ENCODE measurements at places on chromosomes 3 and 15.

DNA sequence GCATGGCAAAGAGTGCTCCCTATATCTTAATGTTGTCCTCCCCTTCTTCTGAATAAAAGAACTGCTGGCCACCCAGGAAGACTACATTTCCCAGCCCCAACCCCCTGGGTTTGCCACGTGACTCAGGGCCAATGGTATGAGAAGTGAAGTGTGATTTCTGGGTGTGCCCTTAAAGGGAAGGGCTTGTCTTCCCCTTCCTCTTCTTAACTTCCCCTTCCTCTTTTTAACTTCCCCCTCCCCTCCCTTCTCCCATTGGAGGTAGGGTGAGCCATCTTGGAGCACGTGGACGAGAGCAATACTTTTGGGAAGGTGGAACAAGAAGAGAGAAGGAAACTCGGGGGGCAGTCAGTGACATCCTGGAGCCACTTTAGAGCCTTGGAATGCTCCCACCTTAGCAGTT, 6.8 kb upstream of the KBTBD12 start:
- DNase-seq, result no peak

GRCh38 chr3:104906001-104906639, 460.6 kb upstream of the ALCAM start:
- DNase-seq, result no peak

DNA sequence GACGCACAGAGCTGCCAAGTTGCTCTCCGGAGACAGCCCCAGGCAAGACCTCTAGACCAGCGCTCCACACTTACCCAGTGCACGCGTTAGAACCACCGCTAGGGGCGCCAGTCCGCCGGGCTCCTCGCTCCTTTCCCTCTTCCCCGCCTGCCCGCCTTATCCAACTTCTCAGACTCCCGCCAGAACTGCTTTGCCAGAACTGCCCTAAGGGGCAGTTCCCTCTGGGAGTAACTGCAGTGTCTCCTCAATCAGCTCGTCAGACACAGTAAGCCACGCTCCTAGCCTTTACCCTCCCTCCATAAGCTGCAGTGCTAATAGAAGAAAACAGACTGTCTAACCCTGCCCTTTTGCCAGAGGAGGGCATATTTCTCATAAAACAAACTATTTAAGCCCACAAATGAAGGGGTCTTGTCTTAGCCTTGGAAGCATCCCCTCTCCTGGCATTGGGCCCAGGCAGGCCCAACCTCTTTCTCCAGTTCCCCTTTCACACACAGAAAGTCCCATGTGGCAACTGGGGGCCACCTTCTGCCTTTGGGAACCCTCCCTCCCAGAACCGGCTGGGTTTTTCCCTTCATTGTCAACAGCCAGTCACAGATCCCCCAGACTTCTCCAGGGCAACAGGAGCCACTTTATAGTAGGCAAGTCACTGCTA, 3.7 kb downstream of the BMF start:
- peak; percentile 35 for DNase-seq

DNA sequence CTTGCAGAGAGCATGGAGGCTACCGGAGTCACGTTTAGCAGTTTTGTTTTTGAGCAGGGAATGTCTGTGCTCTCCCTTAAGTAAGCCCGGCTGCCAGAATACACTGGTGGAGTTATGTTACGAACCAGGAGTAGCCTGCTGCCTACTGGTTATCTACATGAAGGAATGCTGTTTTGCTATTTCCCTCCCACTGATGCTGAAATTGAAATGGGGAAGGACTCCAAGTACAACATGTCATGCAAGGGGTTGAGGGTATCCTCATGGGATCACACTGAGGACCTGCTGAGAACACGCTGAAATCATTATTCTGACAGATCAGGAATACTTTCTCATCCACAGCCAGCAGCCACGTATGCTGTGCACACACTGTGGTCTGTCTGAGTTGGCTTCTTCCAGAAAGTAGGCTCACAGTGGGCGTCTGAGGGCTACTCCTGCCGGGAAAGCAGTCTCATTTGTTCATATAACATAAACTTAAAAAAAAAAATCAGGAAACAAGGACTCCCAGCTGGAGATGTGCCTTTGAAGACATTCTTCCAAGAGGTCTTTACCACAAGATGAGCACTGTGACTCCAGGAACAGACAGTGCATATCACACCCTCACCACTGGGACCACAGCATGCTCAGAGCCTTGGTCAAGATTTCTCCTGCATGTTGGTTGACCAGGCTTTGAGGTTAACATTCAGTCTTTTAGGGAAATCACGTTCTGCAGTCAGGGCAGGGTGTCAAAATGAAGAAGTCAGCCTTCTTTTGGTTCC, 300.4 kb upstream of the RASGRP1 start:
- DNase-seq, result no peak

- no peak for DNase-seq
Observed at GRCh38 chr15:67240235-67241131, 14.0 kb downstream of the AAGAB start.

GRCh38 chr3:94935738-94936580, 873.1 kb downstream of the NSUN3 start:
- DNase-seq, result no peak

DNA sequence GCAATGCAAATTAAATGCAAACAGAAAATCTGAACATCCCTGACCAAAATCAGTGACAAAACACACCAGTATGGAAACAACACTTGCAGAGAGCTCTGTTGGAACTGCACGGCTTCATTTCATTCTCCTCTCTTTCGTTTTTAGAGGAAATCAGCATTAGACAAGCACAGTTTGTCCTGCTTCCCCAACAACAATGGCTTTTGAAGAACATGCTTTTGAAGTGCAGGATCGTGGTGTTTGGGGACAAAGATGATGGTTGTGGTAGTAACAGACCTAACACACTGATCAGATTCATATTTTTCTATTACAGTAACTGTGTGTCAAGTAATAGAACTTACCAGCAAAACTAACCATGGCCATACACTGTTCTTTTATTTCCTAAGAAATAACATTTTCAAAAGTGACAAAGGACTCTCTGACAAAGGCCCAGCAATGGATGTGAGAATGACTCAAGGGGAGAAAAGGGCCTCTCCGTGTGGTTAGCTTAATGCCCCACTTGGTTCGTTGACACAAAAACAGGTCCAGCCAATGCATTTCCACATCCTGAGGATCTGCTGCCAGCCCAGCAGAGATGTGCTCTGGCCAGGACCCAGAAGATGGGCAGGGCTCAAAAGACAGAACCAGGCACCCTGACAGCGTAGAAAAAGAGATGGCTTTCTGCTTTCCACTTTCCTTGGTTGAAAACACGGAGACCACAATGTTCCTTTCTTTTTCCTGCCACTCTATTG, 84.1 kb downstream of the CCNL1 start:
- DNase-seq, result no peak

GRCh38 chr3:44762170-44762677, 630 bp downstream of the KIF15 start:
- DNase-seq, result no peak

- no peak for DNase-seq
Observed at GRCh38 chr3:64209866-64210621, 15.2 kb downstream of the PRICKLE2 start.

DNA sequence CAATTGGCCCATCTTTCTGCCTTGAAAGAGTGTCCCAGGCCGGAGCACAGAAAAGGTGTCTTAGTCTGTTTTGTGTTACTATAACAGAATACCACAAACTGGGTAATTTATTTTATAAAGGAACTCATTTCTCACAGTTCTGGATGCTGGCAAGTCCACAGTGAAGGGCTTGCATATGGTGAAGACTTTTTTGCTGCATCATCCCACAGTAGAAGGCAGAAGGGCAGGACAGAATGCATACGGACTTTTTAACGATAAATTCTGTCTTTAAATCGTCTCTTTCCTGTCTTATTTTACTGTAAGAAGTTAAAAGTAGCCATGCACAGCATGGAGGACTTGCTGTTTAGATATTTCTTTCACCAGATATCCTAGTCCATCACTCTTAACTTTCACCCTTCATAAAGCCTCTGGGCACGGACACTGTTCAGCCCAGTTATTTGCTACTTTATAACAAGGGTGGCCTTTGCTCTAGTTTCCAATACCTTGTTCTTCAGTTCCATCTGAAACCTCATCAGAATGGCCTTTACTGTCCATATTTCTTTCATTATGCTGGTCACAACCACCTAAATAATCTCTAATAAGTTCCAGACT, 10.3 kb upstream of the EIF1B start:
- DNase-seq, result no peak

DNA sequence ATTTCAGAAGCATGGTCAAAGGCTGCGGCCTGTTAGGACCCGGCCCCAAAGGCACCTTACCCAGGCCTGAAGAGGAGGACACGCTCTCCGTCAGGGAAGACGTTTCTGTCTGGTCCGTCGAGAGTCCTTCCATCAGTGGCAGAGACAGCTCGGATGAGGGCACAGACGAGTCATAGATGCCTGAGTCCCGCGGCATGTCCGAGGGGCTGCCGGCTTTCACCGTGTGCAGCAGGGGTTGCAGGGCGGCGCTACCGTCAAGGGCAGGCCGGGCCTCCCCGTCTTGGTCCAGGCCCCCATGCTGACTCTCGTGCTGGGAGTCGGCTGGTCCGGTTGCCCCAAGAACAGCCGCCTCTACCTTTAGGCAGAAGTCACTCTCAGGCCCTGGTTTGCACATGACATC, 37.1 kb downstream of the SPATA12 start:
- DNase-seq, result no peak

GRCh38 chr3:101638261-101638745, 38.6 kb downstream of the ZBTB11 start:
- DNase-seq, result no peak

DNA sequence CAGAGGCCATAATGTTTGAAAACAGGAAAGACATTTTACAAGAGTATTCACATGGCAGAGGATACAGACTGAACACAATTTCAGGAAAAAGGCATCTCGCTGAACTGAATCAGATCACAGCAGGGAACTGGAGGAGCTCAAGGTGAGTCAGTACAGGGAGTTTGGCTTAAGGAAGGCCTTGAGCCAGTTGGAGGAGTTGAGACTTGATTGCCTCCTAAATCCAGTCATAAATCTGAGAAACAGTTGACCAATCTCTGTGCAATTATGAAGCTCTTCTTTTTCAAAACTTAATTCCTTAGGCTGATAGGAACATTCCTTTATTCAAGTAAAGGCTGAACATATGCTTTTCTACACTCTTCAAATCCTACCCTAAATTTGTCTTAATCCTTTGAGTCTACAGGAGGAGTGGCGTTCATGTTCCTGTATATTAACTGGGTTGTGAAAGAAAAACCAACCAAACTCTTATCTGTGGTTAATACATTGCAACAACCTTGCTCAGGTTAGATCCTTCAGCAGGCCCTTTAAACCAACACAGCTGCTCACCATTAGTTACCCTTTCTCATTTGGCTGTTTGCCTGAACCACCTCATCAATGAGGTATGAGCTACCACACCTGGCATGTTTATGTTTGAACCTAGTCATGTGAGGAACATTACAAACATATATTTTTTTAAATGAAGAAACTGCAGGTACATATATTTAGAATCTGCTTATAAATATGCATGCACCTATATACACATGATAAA, 404.1 kb upstream of the ATP11B start:
- no peak for DNase-seq

- DNase-seq, result no peak
Observed at GRCh38 chr15:60594071-60594470, 115.1 kb upstream of the ICE2 start.

- DNase-seq, result no peak
Observed at GRCh38 chr15:45386974-45387373, 8.6 kb upstream of the GATM start.

DNA sequence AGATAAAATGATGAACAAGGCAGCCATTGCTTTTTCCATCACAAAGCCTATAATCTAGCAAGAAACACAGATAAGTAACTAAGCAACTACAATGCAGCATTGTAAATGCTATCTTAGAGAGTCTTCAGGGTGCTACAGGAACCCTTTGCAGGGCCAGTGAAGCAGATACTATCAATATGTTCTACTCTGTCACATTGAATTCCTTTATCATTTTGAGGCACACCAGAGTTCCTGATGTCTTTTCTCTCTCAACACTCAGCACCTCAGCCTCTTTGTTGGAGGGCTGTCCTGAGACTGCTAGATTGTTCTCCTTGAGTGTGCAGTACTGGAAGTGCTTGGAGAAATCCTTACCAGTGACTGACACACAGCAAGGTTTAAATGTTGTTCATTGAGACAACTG, 107.4 kb upstream of the MRPL3 start:
- DNase-seq, result no peak

- no peak for DNase-seq
Observed at GRCh38 chr3:149809699-149810098, 3.3 kb upstream of the RNF13 start.

- no peak for DNase-seq
Observed at GRCh38 chr15:74867466-74868038, 5.6 kb downstream of the SCAMP2 start.

- no peak for DNase-seq
Observed at GRCh38 chr3:181534781-181535221, 176.9 kb upstream of the SOX2 start.

GRCh38 chr3:133843634-133844033, 38.0 kb downstream of the SRPRB start:
- no peak for DNase-seq

- DNase-seq, result no peak
Observed at GRCh38 chr3:20425138-20425537, 239.1 kb upstream of the SGO1 start.

DNA sequence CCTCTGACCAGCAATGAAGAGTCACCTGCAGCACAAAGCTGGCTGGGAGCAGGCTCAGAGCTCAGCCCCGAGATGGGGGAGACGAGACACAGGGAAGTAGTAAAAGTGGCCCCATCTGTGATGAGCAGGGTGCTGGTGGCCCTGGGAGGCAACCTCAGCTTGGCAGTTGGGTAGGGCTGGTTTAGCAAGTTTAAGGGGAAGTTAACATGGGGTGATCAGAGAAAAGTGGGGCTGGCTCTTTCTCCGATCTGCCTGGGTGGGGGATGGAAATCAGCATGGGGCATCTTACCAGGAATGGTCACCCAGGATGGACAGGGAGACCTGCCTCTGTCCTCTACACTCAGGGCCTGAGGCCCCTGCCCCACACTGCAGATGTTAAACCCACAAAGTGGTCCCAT, 29.9 kb upstream of the SFMBT1 start:
- DNase-seq, result no peak

GRCh38 chr3:183879243-183879642, 5.4 kb downstream of the PARL start:
- no peak for DNase-seq

DNA sequence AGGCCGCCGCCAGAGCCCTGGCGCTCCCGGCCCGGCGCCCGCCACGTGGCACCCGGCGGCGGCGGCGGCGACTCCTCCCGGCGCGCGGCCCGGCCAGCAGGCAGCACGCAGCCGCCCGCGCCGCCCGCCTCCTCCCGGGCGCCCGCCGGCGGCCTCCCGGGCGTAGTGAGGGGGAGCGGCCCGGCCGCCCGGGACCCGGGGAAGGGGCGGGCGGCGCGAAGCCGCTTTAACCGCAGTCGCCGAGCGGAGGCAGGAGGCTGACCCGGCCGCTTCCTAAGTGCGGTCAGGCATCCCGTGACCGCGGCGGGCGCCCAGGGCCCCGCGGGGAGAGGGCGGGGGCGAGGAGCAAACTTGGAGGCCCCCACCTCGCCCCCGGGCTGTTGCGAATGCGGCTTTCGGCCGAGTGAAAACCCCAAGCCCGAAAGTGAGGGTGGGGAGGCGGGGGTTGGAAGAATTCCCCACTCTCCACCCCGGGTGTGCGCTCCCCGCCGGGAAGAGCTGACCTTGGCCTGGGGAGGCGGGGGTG, 1.7 kb upstream of the HES1 start:
- no peak for DNase-seq
